ENCODE measurements at places on chromosomes 13 and 19. TPM values are rescaled to one million over a fixed set of nuclear protein-coding genes. Genes with fewer than 3 reads are reported as not detected.

GRCh38 chr13:84315527-84315926 is 433.3 kb upstream of the SLITRK1 start:
- DNase-seq = no peak

- DNase-seq = no peak
Observed at GRCh38 chr13:21071015-21071414, 9.6 kb upstream of the LATS2 start.

DNA sequence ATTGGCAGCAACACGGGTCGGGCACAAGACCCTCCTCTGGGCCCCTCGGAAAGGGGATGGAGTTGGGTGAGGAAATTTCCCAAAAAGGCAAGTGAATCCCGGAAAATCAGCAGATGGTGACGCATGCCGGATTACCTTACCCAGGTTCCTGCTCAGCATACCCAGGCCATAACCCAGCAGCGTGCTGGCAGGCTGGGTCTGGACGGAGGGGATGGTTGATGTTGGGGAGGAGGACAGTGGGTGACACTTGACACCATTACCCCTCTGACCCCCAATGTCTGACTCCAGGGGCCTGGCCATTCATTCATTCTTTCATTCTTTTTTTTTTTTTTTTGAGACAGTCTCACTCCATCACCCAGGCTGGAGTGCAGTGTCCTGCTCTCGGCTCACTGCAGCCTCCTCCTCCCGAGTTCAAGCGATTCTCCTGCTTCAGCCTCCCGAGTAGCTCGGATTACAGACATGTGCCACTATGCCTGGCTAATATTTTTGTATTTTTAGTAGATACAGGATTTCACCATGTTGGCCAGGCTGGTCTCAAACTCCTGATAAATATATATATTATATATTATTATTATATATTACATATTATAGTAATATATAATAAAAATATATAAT is 799 bp downstream of the PVR start:
- DNase-seq = no peak

- DNase-seq = no peak
Observed at GRCh38 chr19:39126312-39127187, 964 bp downstream of the PAK4 start.

DNA sequence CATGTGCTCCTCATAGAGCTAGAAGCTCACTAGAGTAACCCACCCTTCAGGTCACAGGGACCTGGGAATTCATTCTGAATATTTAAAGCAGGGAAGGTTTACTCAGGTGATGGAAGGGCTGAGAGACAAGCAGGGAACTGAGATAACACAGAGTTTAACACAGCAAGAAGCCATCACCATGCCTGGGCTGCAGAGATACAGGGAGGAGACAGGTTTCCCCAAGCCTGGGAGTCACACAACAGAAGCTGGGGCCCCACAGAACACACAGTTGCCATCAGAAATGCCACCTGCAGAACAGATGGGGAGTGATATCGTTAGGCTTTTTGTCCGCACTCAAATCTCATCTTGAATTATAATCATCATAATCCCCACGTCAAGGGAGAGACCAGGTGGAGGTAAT is 7.9 kb upstream of the CYSLTR2 start:
- DNase-seq = no peak

- DNase-seq = no peak
Observed at GRCh38 chr19:38172001-38172400, 52.0 kb downstream of the DPF1 start.

- DNase-seq = no peak
Observed at GRCh38 chr19:3112375-3113099, 18.4 kb downstream of the GNA11 start.

- DNase-seq = no peak
Observed at GRCh38 chr19:27966390-27966816, 1246.5 kb downstream of the UQCRFS1 start.

DNA sequence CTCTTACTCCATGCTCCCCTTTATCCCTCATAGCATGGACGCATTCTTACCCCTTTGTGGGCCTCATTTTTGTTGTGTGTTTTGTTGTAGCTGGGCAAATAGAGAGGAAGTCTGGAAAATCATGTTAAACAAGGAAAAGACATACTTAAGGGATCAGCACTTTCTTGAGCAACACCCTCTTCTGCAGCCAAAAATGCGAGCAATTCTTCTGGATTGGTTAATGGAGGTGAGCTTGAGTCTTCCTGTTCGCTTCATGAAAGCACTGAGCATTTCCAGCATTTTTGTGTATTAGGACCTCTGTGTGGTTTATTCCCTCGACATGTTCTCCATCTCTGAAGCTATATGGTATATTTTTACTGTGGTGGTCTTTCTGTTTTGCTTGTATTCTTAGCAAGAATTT is 5.5 kb downstream of the CCNE1 start:
- no peak for DNase-seq

IGSF23 gene
- total RNA-seq = not detected

DNA sequence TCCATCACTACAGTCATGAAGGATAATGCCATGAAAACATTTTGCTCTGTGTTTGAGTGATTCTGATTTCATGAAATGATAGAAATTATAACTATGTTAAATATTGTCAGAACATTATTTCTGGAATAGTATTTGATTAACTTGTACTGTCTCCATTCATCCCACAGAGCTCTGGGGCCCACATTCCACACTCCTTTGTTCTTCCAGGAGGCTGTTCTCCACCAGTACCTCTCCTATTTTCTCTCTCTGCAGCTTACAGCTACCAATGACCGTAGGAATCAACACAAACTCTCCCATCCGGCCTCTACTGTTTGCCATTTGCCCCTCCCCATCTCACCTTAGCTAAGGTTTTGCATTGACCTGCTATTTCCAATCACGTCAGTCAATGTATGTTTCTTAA is 240.9 kb downstream of the LMO7 start:
- DNase-seq = no peak

- no peak for DNase-seq
Observed at GRCh38 chr19:55153652-55154264, 3.8 kb downstream of the TNNI3 start.

ATG4D gene
- total RNA-seq = 18.9 TPM

DNA sequence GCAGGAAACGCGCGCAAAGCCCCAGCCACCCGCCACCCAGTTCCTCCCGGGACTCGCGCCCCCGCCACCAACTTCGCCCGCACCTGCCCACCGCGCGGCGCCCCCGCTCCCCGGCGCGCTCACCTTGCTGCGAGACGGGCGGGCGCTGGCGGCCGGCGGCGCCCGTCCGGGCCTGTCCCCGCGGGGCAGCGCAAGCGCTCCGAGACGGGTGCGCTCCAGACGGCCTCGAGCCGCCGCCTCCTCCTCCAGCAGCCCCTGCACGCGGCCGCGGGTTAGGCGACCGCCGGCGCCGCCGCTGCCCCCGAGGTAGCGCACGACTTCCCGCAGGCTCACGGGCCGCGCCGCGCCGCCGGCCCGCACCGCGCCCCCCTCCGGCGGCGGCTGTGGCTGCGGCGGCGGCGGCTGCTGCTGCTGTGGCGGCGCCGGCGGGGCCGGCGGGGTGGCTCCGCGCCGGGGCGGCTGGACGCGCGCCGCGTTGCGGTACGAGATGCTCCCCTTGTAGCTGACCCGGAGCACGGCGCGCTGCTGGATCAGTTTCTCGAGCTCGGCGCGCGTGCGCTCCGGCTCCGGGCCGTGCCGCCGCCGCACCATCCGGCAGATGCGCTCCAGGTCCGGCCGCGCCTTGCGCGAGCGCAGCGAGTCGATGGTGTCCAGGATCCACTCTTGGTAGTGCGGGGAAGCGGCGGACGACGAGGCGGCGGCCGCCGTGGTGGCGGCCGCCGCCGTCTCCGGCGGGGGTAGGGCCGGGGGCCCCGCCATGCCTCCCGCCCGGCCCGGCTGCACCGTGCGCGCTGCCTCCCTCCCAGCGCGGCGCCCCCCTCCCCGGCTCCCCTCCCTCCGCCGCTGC is 666 bp downstream of the SAMD1 start:
- DNase-seq = no peak

BCKDHA gene
- 27.0 TPM for total RNA-seq

GRCh38 chr13:35909837-35910540 is 221.2 kb downstream of the DCLK1 start:
- no peak for DNase-seq

DNA sequence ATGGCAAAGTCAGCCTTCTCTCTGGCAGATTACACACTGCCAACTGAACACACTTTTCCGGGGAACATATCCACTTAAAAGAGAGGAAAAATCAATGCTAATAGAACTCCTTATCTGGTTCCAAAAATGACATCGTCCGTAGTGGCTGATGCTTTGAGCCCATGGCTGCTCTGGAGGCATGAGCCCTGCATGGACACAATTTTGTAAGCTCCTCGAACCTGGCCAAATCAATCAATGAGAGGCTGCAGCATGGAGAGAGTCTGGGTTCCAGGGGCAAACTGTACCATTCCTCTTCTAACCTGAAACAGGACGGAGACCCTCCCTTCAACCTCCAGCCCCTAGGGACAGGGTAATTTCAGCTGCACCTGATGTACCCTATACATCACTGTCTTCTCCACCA is 21.0 kb upstream of the TSHZ3 start:
- no peak for DNase-seq

RNF6 gene
- total RNA-seq = 26.5 TPM

DNA sequence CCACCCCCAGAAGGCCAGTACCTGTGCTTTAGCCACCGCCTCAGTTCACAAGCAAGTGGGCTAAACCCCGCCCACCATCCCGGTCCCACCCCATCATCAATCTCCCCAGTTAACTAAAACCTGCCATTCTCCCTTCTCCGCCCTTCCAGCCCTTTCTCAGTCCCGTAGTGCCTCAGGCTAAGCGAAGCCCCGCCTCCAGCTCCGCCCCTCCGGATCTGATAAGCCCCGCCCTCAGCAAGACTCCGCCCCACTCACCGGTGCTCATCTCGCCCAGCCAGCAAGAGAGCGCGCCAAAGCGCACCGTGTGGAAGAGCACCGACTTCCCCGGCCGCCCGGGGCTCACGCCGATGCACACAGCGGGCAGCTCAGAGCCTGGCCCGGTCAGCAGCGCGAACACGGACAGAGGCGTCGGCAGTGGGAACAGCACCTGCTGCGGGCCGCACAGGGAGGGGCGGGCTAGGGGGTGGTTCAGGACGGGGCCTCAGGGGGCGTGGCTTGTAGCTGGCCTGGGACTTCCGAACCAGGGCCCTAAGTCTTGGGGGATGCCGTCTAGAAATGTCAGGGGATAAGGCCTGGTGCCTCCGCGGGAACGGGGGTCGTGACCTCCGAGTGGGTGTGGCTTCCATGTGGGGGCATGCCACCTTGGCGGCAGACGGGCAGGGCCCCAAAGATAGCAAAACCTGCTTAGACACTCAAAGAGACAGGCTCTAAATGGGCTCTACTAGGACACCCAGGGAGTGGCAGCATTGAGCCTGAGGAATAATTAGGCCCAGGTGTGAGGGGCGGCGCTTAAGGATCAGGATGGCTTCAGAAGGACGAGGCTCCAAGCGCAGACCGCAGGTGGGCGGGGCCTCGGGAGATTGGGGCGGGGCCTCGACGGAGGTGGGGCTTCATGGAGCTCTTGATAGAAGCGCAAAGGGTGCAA is 21.4 kb downstream of the MAP4K1 start:
- no peak for DNase-seq

RASGRP4 gene
- total RNA-seq = not detected

DNA sequence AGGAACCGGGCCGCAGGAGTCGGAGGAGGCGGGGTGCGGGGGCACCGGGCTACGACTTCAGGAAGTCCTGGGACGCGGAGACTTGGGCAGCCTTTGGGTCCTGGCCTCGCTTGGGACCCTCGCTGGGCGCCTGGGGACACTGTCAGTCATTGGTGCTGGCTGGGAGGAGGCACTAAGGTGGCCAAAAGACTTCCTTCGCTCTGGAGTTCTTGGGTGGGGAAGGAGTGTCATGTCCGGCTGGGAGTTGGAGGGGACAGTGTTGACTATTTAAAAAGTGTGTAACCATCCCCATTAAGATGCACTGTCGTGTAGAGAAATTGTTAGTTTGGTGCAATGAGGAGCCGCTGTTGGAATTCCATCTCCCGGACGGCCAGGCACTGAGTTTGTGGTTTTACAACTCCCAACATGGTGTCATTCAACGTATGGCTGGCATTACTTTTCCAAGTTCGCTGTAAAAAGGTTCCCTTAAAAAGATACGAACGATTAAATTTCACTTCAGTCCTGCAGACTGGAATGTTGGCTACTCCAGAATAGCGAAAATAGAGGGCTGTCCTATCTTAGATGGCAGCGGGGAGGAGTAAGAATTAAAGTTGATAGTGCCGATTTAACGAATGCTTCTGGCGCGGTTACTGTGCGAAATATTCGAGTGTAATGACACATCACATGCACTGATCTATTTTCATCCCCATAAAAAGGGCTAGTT is 776 bp downstream of the DNAJC3 start:
- no peak for DNase-seq

DNA sequence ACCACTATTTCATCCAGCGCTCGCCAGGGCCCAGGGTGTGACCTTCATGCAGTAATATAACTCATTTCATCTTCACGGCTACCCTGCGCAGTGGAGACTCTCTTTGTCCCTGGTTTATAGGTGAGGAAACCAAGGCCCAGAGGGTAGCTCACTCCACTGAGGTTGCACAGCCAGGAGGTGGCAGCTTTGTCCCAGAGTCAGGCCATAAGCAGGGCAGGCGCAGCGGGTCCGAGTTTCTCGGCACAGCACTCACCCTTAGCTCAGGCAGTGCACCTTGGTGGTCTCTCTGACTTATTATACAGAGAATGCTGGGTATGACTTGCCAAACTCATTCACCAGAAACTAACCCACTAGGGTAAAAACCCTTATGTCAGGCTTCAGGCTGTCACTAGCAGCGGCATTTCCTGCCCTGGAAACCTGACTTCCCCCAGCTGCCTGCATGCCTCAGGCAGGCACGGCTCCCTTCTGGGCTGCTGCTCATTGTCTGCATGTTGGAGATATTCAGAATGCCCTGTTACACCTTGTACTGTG is 24.5 kb downstream of the PPP5C start:
- no peak for DNase-seq
